Fibroblast of mammary gland (primary cell): ENCODE measurements at places on chromosomes 12 and 14.

DNA sequence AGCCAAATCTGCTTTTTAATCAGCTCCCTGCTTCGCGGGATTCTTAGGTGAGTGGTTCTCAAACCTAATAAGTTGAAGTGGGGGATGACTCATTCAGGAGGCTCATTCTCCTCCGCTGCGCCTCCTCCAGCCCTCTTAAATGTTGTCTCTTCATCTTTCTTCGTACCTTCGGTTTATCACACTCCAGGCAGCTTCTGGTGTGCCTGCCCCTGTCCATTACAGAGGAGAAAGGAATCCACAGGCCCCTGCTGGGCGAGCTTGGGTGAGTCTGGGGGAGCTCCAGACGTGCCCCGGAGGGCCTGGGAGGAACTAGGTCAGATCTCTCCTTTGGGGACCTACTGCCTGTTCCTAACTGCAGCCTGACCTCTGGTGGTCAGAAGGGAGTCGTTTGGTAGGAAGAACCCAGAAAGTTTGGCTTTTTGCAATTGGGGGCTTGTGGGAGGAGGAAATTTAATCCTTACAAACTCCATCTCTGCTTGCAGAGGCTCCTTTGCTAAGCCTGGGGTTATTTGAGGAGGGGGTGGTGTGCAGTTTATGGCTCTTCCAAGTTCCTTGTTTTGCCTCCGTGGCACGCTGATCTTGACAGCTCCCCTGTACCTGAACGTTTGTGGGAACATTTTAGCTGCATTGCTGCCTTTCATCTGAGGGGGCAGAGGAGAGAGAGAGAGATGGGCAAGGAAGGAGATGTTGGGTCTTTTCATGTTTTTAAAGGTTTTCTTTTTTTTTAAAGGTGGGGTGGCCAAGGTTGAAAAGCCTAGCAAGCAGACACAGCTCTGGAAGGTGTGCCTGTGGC lies 84.1 kb upstream of the GNG2 start:
- peak; percentile 83 for DNase-seq

- peak; percentile 66 for DNase-seq
Measured at GRCh38 chr14:69244946-69245345, 15.0 kb upstream of the GALNT16 start.

DNA sequence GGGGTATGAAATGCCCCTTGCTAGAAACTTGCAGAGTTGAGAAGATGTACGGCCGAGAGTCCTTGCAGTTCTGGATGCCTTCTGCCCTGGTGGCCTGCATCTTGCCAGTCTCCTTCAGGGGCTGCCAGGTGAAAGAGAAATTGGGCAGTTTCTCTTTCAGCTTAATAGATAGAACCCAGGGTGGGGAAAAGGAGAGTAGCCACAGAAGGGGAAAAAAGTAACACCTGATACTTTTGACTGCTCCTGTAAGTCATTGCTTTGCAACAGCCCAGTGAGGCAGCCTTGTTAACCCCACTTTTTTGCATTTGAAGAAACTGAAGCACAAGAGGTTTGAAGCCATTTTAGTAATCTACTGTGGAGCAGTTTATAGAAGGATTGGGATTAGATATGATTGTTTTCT lies 27.6 kb downstream of the TDP1 start:
- no peak for DNase-seq

DNA sequence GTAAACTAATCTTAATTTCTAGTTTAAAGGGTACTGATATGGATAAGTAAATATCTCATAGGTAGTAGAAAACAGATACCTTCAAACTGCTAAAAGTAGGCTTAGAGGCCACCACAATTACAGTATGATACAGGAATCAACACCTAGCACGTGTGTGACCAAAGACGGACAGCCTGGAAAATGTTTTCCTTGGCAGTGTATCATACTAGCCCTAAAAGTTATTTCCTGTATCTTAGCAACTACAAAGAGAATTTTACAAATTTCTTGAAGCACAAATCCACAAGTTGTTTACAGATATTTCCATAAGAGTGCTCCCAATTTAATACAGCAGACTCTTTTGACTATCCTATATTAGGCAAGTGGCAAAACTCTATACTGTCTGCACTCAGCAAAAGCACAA lies 106.0 kb downstream of the ITPR2 start:
- DNase-seq = no peak

DNA sequence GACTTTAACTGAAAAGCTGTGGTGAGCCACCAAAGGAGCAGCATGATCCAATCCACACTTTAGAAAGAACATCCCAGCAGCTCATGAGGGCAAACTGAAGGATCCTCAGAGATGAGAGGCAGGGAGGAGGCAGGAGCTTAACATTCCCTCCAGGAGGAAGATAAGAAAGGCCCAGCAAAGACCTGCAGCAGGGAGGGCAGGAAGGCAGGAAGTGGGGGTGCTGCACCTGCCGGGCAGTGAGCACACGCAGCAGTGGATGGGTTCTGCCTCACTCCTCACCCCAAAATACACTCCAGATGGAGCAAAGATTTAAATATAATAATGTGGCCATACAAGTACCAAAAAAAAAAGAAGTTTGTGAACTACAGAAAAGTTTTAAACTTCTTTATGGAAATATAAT lies 48.4 kb downstream of the GCH1 start:
- no peak for DNase-seq

DNA sequence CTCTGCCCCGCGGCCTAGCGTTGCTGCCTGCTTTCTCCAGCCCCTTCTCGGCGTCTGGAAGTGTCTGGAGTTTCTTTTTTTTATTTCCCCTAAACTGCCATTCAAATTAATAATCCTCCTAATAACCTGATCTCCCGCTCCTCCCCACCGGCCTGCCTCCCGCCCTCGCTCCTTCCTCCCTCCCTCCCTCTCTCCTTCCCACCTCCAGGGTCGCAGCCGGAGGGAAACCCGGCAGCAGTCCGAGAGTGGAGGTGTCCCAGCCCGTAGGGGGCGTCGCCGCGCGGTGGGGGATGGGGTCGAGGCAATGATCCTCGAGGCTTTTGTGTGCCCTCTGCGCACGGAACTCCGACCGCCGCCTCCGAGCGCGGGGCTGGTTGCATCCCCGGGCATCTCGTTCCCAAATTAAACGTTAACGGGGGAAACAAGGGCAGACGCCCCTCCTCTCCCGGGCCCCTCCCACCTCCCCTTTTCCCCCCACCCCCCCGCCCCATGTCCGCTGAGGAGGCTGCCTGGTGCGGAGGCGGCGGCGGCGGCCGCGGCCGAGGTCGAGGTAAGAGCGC lies 1.0 kb upstream of the SOCS2 start:
- DNase-seq = peak; percentile 65

DNA sequence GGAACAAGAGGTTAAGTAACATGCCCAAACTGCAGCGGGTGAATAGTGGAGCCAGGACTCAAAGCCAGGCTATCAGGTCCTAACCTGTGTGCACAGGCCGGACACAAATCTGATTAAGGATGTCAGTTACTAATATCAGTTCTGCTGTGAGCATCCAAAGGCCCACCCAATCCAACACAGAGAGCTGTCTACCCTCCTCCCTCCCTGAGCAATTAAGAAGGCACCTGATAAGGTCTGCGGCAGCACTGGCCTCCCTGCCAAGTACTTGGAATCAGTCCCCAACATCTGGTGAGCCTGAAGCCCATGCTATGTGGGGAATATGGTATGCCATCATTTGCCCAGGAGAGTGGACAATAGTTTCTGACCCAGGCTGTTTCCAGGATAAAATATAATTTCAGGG lies 3.9 kb downstream of the HEBP1 start:
- no peak for DNase-seq

DNA sequence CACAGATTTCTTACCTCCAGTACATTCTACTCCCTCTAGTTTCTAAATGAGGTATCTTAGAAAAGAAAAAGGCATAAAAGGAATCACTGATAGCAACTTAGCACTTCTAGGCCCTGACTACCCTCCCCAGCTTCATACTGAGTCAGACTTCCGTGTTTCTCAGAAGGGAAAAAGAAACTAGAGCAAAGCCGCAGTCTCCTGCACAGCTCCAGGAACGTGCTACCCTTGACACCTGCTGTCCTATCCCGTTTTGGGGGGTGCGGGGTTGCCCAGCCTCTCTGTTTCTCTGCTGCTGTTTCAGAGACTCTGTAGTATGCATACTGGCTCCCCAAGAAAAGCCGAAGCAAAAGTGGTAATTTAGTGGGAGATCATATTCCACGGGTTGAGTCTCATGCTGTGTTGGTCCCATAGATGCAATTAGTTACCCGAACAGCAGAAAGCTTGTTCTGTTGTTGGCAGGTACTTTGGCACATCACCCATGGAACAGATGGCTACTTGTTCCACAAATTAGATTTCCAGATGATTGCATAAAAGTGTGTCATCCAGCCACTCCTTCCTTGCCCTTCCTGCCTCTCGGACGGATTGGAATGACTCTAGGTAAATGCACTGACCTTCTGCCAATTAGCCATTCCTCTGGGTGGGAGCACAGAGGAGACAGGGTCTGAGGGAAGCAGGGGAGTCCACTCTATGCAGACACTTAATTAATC lies 438.1 kb downstream of the FUT8 start:
- DNase-seq = no peak

DNA sequence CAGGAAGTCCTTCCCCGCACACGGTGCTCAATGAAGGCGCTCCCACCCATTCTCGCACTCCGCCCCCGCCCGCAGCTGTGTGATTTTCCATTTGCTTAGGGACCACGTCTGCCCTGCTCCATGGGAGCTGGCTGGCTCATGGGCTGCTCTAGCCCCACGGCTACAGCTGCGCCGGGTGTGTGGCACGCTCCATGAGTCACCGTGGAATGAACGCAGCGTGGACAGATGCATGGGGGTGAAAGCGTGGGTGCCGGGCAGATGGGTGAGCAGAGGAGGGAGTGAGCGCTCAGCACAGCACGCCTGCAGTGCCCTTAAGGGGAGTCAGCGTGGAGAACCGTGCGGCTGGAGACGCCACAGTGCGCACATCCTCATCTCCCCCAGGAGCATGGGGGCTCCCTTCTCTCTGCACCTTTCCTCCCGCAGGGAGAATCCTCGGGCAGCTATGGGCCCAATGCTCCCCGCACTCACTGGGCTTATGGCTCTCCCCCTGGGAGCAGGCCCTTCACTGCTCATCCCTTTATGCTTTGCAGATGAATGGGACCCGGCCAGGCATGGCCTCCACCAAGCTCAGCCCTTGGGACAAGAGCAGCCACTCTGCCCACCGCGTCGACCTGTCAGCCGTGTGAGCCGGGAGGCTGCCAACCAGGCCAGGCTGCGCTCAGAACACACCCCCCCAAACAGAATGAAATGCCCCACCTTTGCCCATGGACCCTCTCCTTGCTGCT lies 185.1 kb downstream of the ADGRD1 start:
- DNase-seq = no peak

- peak; percentile 78 for DNase-seq
Measured at GRCh38 chr12:13465635-13466034, 269.1 kb downstream of the EMP1 start.

DNA sequence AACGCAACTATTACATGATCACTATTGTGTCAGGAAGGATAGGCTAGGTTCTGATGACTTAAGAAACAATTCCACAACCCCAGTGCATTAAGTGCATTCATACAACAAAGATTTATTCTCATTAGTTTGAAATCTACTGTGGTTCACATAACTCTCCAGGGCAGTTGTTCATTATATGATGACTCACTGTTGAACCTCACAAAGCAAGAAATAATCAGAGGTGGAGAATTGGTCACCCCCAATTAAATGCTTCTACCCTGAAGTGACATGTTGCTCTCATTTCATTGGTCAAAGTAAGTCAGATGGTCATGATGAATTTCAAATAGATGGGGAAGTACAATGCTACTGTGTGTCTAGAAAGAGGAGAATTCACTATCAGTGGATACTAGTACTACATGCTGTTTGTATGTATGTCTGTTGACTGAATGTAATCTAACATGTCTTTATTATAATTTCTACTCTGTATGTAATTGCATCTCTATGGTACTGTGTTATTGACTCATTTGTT lies 6.1 kb upstream of the HELB start:
- DNase-seq = no peak

- DNase-seq = peak; percentile 27
Measured at GRCh38 chr12:55658635-55659391, 22.1 kb downstream of the OR10P1 start.

DNA sequence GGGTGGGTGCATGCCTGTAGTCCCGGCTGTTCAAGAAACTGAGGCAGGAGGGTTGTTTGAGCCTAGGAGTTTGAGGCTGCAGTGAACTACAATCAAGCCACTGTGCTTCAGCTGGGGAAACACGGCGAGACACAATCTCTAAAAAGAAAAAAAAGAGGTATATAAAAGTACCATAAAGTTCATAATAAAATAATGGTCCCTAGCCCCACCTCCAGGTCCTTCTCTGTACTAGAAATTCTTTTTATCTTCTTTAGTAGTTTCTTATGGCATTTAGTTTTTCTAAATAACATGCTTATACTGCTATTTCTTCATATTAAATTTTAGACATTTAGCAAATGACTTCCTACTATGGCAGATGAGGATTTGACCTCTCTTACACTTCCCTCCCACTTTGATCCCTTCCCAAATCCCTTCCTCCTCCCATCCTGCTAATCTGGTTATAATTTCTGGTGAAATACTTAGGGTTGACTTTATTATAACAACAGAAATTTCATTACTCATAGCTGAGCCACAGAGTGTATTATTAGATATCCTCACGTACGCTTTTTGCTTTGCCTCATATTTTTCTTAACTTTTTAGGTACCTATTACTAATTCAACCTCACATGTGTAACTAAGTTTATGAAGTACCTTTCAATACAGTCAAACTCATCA lies 94.7 kb downstream of the SLC41A2 start:
- peak; percentile 75 for DNase-seq

GRCh38 chr12:46233423-46233822 lies 35.4 kb downstream of the SLC38A1 start:
- no peak for DNase-seq

DNA sequence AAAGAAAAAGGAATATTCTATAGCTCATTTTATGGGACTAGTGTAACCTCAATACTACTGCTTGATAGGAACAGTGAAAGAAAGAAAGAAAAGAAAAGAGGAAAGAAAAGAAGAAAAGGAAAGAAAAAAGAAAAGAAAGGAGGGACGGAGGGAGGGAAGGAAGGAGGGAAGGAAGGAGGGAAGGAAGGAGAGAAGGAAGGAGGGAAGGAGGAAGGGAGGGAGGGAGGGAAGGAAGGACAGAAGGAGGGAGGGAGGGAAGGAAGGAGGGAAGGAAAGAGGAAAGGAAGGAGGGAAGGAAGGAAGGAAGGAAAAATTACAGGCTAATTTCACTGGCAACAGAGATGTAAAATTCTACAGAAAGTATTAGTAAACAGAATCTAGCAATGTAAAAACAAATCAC lies 215.5 kb downstream of the ITPR2 start:
- no peak for DNase-seq

GRCh38 chr14:92968291-92969020 lies 45.5 kb downstream of the CHGA start:
- DNase-seq = no peak

DNA sequence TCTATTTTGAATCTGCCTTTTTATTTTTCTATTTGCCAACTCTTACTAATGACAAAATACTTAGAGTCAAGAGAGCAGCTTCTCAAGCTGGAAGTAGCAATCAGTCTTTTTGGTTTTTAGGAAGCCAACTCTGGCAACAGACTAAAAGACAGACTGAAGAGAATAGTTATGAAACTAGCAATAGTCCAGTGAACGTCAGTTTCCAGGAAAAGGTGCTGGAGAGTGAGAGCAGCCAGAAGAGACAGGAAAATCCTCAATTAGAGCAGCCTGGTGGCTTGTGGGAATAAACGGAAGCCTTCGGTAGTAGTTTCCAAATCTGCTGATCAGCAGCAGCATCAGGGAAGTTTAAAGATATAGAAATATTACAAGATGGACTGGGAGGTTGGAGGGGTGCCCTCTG lies 27.1 kb downstream of the ATG14 start:
- no peak for DNase-seq

- DNase-seq = no peak
Measured at GRCh38 chr14:34229140-34229539, 232.9 kb downstream of the SPTSSA start.
